ENCODE measurements at places on chromosomes 7 and 10.

- no peak for DNase-seq
Observed at GRCh38 chr7:54529568-54529967, 12.6 kb upstream of the VSTM2A start.

GRCh38 chr7:17300437-17300836, 2.0 kb downstream of the AHR start:
- DNase-seq, result no peak

- DNase-seq, result no peak
Observed at GRCh38 chr10:34809796-34810195, 5.3 kb downstream of the PARD3 start.

GRCh38 chr7:1192171-1192676, 32.2 kb upstream of the ZFAND2A start:
- no peak for DNase-seq

DNA sequence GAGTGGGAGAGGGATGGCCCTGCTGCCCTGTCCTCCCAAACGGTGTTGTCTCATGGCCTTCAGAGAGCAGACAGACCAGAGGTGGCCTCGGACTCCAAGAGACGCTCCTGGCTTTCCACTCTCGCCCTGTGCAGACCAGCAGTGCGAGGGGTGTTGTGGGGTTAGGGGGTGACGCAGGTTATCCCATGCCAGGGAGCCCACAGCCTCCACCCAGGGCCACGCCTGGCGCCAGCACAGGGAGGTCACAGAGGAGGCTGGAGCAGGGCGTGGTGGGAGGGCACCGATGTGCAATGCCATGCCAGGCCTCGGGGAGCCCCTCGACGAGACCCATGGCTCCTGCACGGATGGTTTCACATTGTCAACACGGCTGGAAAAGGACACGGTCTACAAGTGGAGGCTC, 52.1 kb downstream of the INPP5A start:
- DNase-seq, result no peak

DNA sequence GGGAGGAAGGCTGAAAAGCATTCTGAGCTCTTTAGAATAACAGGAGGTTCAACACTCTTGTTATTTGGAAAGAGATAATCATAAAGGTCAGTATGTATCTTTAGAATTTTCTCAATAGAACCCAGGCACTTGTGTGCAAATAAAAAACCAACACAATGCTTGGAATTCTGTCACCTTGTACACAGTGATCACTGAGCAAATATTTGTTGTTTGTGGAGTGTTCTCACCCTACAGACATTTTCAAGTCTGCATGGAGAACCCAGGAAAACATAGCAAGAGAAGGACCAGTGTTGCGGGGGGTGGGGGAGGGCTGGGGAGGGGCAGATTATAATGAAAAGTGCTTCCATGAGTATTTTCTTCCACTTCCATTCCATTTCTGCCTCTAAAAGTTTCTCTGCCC, 87.4 kb downstream of the FAM107B start:
- no peak for DNase-seq

DNA sequence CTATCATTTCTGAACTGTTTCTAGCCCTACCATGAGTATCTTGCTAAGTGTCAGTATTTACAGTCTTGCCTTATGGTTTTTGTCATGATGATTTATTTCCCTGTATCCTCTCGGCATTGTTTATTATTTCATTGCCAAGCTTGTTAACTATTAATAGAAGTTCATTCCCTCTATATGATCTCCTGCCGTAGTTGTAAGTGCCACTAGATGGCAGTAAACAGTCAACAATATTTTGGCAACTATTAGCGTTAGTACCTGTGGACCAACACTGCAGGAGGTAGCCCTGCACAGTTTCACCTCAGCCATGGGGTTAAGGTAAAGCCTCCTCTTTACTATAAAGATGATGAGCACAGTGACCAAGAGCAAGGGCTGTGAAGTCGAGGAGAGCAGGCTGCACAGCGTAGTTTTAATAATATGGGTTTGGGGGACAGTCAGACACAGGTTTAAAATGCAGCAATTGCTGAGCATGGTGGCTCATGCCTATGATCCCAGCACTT, 26.1 kb upstream of the CCNJ start:
- no peak for DNase-seq
